AG08396 (cell line): ENCODE measurements at places on chromosomes 6 and 20.

- DNase-seq: no peak
Observed at GRCh38 chr6:135071541-135071940, 16.9 kb upstream of the HBS1L start.

- no peak for DNase-seq
Observed at GRCh38 chr20:47796971-47797370, 11.7 kb upstream of the SULF2 start.

GRCh38 chr6:116008470-116009243 lies 52.0 kb downstream of the FRK start:
- DNase-seq: peak; percentile 12

GRCh38 chr6:87926072-87926471 lies 121.6 kb upstream of the SPACA1 start:
- no peak for DNase-seq

DNA sequence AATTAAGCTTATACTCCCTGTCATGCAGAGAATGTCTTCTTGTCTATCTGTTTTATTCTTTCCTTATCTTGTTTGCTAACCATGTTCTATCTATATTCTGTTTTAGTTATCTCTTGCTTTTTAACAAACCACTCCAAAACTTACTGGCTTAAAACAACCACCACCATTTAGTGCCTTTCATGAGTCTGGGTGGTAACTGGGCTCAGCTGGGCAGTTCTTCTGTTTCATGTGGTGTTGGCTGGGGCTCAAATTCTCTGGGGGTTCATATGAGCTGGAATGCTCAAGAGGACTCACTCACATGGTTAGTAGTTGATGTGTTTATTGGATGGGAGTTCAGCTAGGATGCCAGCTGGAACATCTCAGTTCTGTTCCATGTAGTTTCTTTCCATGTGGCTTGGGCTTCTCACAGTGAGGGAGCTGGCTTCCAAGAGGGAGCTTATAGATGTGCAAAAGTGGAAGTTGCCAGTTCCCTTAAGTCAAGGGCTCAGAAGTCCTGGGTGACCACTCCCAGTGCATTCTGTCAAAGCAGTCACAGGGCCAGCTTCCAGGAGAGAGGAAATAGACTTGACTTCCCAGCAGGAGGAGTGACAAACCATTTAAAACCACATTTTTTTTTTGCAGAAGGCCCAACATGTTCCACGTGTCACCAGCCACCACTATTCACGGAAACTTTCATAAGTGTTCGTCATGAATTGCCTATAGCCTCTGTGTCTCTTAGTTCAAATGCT lies 70.4 kb downstream of the PLCB4 start:
- no peak for DNase-seq

DNA sequence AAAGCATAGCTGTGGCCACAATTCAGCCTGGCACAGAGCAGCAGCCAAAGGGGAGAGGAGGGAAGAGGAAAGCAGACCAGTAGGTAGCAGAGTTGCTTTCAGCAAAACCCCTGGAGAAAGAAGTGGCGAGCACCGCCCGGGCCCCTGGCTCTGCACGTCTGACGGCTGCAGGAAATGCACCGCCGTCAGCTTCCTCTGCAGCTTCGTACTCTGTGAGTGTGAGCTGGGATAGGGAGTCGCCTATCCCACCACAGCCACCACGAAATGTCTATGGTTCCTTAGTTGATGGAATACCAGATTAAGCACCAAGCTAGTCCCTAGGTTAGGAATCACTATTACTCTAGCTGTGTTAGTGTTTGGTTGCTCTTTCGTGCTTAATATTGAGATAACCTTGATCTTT lies 79.9 kb upstream of the NAA20 start:
- no peak for DNase-seq

DNA sequence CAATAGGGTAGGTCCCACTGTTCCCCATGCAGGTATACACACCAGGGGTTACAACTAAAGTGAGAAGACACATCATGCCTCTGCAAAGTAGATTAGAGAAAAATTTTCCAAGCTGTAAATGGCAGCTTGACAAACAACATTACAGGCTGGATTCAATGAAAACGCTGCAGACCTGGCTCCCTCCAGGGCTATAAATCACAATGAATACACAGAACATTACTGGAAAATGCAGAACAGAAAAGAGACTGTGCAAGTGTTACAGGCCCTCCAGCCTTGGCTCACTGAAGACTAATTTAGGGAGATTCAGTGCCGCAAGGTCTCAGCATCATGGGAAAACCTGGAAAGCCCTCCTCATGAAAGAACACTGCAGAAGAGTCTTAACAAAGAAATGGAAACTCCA lies 207.8 kb downstream of the KHDC1L start:
- DNase-seq: no peak

- DNase-seq: no peak
Observed at GRCh38 chr6:116761779-116762178, 3.7 kb downstream of the FAM162B start.

- DNase-seq: no peak
Observed at GRCh38 chr6:78308025-78308424, 559.3 kb upstream of the IRAK1BP1 start.

GRCh38 chr6:149699150-149699549 lies 18.8 kb downstream of the LATS1 start:
- DNase-seq: no peak

DNA sequence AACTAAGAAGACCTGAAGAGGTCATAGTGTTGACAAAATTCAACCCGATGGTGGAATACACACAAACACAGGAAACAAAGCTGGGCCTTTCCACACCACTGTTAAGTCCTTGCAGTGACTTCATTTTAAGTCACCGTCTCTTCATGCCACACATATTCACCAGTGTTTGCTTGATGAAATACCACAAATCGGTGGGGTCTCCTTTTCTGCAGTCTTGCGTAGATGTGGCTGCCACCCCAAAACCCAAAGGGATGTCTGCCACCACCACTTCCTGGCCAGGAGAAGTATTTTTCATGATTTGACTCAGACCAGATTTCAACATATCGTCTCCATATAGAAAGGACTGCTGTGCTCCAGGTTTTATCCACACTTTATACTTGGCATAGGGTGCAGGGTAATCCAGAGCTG lies 11.0 kb upstream of the COL10A1 start:
- DNase-seq: no peak

GRCh38 chr6:56716229-56716628 lies 73.5 kb upstream of the DST start:
- no peak for DNase-seq

DNA sequence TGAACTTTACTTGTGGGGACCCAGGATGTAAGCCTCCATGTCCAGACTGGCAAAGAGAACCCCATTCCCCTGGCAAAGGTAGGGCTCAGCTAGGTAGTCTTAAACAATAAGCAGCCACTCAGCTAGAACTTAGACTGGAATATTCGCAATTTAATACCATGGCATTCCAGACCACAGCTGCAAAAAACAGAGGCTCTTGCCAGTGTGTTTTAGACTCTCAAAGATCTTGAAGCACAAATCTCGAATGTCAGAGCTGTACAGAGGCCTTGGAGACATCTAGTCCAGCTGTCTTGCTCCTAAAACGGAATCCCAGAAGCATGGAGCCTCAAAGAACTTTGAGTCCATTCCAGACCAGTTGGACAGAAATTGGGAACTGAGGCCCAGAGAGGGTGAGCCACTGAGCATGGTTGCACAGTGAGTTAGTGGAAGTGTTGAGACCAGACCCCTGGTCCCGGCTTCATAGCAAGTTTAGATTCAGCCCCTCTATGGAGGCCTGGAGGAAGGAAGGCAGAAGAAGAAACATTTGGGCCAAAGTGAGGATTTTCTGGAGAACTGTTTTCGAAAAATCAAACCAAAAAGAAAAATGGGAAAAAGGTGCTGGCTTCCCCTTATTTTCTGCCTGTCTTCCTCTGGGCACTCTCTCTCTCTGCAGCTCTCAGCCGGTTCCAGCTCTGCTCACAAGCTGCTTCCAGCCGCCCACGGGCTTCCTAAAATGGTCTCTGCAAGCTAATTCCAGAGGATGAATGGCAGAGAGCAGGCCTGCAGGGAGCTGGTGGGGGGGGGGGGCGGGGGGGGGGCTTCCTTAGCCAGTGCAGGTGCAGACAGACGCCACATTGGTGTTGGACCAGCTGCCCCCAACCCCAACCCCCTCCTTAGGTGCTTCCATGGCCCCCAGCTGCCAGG lies 32.4 kb downstream of the AAR2 start:
- no peak for DNase-seq

GRCh38 chr6:163661272-163661671 lies 246.8 kb downstream of the QKI start:
- no peak for DNase-seq

DNA sequence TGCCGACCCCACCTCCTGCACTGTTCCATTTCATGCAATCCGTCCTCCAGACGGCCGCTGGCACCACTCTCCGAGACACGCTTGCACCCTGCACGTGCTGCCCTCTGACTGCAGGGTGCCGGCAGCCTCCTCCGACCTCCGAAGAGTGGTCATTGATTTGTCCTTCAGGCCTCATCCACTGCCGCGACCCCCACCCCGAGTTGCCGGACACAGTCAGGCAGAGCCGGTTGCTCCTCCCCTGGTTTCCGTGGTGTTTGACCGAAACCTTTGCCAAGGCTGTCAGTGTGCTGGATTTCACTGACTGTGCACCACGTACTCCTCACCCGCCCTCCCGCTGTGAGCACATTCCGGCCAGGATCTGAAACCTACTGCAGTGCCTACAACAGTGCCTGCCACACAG lies 156.4 kb upstream of the PDE10A start:
- DNase-seq: no peak

GRCh38 chr6:25035174-25035511 lies 99.4 kb upstream of the RIPOR2 start:
- no peak for DNase-seq

DNA sequence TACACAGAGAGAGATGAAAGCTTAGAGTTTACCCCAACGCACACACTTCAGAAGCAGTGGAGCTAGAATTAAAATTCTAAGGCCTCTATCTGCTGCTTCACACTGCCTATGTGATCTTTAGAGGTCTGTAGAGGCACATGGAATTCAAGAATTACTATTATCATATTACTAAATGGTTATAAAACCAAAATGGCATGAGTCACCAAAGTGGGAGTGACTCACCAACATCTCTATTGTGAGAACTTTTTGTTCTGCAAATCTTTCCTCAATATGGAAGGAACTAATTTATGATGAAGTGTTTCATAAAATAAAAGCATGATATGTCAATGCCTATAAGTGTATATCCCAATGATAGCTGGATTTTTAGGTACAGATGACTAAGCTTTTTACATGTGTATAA lies 28.5 kb upstream of the TMEM244 start:
- DNase-seq: peak; percentile 15

- DNase-seq: no peak
Observed at GRCh38 chr6:20729086-20729485, 194.8 kb downstream of the CDKAL1 start.

DNA sequence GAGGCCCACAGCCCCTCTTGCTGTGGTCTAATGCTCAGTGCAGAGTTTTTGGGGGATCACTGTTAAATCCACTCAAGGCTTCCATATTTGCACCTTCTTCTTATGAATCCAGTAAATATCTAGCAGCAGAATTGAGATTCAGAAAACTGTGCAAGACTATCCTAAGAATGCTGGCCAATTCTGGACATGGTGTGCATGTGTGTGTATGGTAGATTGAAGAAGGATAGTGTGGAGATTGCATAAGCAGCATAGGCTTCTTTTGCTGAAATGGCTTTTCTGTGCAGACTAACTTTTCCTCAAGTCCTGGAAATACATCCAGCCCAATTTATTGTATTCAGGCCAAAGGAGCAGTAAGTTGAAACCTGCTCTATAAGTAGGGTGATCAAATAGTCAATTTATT lies 39.7 kb downstream of the FBXO9 start:
- no peak for DNase-seq

DNA sequence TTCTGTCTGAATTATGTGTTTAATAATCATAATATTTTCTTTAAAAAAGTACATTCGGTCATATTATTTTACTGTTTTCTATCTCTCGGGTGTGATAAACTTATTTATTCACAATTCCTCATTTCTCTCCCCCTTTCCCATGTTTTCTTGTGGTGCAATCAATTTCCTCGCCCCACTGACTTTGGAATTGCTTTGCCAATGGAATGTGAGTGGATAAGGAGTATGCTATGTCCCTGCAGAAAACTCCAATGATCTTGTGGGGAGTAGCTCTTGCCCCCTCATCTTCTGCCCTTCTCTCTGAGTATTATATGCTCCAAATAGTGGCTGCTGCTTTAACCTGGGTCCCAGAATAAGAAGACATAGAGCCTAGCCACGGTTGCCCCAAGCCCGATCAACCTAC lies 64.1 kb downstream of the HMGN3 start:
- no peak for DNase-seq

- no peak for DNase-seq
Observed at GRCh38 chr20:61890210-61890609, 175.5 kb downstream of the TAF4 start.

GRCh38 chr20:15710636-15711035 lies 862.6 kb downstream of the KIF16B start:
- no peak for DNase-seq

DNA sequence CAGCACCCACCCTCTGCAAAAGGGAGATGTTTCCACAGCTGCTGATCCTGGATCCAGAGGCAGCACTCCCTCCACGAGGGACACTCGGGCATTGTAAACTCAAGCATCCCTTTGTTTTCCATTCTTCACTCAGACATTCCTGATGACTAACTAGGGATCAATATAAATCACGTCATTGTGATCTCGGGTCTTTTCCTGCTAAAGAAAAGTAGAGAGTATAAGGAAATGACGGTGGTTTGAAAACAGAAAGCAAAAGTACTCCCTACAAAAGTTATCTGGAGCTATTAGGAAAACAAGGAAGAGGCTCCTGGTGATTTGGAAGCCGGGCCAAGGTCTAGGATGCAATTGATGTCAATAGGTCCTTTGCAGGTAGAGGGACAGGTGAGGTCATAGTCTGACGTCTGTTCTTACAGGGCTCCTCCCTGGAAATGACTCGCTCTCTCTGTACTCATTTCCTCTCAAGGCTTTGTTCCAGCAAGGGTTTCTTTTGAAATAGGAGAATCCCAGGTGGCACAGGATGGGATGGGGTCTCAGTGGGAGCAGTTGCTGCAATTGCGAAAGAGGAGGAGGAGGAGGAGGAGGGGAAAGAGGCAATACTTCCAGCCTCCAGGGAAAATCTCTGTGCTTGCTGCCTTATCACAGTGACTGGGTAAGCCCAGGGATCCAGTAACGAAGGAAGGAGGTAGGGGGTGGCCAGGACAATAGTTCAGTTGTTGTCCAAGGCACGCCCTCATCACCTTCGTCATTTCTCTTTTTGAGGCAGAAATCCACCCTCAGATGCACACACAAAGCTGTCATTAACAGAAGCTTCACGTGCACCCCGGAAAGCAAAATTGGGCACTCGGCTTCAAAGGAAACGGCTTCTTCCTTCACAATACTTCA lies 222.8 kb downstream of the LY86 start:
- peak; percentile 39 for DNase-seq
